Activated CD4-positive, alpha-beta T cell treated with anti-CD3 and anti-CD28 coated beads, Interleukin-2, amount 50 U/mL, for 1 hour (primary cell): ENCODE measurements at places on chromosomes 6 and 20.

DNA sequence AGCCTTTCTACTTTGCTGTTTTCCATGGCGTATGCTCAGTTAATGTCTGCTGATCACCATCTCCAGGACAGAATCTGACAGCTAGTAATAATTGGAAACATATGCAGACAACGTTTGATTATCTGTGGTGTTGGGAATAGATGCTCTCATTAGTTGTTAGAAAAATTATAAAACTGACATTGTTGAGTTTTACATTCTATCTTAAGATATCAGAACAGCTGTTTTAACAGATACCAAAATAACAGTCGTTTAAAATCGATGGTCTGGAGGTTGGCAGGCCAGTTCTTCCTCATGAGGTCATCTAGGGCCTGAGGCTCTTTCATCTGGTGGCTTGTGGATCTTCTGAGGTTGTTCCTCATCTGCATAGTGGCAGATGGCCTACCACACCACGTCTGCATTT, 137.6 kb downstream of the AIG1 start:
- no peak for DNase-seq

GRCh38 chr20:19508449-19508848, 249.6 kb upstream of the RIN2 start:
- DNase-seq, result no peak

DNA sequence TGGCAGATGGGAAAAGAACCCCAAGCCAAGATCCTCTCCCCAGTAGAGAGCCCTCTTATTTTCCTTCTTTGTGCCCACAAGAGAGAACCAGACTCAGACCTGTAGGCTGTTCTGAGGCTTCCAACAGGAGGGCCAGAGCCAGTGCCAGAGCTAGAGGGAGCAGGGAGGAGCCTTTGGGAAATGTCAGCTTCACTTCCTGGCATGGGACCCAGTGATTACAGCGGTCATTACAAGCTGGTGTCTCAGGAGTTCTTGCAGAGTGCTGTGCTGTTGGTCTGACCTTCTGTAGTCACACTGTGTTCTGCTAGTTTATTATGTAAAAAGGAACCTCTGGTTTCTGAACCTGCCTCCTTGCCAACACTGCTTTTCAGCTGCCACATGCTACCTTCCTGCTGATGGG, 38.9 kb downstream of the STK35 start:
- no peak for DNase-seq

- no peak for DNase-seq
These were observed 5.3 kb downstream of the HLA-B start for GRCh38 chr6:31351401-31352309.

- DNase-seq, result no peak
These were observed 144.1 kb upstream of the BACH2 start for GRCh38 chr6:90440586-90441283.

GRCh38 chr6:142842418-142843261, 102.3 kb downstream of the HIVEP2 start:
- DNase-seq, result no peak

DNA sequence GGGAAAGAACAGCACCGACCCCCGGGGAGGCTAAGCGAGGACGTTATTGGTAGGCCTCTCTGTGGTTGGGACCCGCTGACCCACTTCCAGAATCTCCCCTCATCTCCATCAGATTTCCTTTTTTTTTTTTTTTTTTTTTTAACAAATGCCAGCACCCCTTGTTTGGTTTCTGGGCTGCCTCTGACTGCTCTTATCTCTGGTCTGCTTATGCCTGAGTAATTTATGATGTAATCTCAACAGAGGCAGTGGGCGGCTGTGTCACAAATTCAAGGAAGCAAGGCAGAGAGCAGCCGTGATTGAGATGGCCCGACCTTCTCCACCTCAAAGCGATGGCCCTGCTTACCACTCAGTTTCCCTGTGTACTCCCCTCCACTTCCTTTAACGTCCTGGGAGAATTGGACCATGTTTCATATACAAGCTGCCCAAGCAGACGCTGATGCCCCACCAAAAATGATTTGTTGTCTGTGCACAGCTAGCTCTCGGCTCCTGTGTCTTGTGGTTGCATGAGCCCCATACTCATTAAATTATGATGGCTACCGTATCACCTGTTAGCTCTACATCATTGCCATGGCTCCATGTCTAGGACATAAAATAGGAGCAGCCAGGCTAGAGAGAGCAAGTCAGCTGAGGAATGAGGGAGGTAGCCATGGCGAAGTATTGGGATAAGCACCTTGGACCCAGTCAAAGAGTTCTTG, 98.1 kb downstream of the ZNF217 start:
- DNase-seq, result no peak

GRCh38 chr20:539848-540247, 3.7 kb downstream of the CSNK2A1 start:
- no peak for DNase-seq

- no peak for DNase-seq
These were observed 31.8 kb downstream of the SNX14 start for GRCh38 chr6:85561750-85562357.

DNA sequence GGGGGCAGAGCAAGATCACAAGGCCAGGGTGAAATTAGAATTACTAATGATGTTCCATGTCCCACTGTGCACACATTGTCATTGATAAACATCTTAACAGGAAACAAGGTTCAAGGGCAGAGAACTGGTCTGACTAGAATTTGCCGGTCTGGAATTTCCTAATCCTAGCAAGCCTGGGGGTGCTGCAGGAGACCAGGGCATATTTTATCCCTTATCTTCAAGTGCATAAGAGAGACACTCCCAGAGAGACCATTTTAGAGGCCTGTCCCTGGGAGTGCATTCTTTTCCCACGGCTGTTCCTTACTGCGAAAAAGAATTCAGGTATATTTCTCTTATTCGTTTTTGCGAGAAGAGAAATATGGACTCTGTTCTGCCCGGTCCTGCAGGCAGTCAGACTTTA, 41.5 kb downstream of the CD83 start:
- no peak for DNase-seq

DNA sequence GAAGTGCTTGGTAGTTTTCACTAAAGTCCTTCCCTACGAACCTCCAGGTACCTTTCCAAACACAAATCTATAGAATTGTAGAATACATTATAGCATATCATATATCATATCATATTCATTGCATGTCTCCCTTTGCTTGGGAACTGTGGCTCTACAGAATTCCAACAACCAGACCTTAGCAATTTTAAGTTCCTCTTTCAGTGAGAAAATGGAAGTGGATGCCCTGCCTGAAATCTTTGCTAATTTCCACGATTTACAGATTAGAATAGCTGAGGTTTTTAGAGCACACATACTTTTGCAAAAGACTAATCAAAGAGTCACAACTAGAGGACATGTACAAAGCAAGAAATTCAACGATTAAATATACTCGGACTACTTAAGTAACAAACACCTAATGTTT, 78.6 kb downstream of the TNFRSF21 start:
- DNase-seq, result no peak

DNA sequence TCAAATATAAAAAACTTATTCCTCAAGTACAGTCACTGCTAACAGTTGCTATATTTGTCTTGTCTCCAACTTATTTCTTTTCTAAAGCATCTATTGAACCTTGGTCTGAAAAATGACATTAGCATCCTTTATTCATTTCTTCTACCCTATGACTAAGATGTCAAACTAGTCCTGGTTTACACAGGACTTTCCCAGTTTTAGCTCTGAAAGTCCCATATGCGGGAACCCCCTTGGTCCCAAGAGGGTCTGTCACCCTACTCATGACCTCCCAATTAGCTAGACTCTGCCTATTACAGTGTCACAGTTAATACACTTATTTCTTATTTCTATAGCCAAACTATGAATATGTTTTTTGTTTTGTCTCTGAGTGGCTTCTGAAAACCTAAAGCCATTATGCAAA, 37.1 kb downstream of the PLEKHG1 start:
- no peak for DNase-seq

DNA sequence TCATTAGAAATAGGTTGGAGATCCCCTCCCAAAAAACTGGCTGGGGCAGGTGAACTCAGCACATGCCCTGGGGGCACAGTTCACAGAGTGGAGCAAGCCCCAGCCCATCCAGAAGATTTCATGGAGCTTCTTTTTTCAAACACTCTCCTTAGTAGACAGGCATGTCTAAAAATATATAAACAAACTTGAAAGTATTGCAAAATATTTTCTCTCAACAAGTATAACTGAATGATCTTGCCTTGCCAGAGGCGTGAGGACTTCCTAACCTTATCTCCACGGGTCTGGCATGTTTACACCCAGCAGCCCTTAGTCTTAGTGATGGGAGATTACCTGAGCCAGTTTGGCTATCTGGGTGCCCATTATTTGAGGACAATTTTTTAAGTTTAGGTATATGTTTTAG, 107.1 kb downstream of the QRSL1 start:
- DNase-seq, result no peak

GRCh38 chr6:11532097-11532496, 5.5 kb upstream of the TMEM170B start:
- DNase-seq, result no peak

DNA sequence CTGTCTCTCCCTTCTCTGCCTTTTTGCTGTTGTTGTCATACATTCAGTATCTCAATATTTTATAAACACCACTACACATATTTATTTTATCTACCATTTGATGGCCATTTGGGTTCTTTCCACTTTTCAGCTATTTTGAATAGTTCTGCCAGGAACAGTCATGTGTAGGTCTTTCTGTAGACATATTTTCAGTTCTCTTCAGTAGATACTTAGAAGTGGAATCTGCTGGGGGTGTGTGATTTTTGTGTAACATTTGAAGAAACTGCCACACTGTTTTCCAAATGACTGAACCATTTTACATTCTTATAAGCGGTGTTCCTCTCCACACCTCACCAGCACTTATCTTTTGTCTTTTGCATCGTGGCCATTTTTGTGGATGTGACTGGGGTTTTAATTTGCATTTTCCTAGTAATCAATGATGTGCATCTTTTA, 197.7 kb downstream of the ARID1B start:
- DNase-seq, result no peak
